Inflammatory macrophage treated with lipopolysaccharide for 1 hour (primary cell): ENCODE measurements at places on chromosomes 6 and 20.

- DNase-seq = peak; percentile 20
Measured at GRCh38 chr6:50815436-50816114, 3.1 kb upstream of the TFAP2B start.

GRCh38 chr6:7471171-7471570, 70.3 kb upstream of the DSP start:
- peak; percentile 52 for DNase-seq

GRCh38 chr20:3188823-3189413, 15.6 kb downstream of the DDRGK1 start:
- no peak for DNase-seq

DNA sequence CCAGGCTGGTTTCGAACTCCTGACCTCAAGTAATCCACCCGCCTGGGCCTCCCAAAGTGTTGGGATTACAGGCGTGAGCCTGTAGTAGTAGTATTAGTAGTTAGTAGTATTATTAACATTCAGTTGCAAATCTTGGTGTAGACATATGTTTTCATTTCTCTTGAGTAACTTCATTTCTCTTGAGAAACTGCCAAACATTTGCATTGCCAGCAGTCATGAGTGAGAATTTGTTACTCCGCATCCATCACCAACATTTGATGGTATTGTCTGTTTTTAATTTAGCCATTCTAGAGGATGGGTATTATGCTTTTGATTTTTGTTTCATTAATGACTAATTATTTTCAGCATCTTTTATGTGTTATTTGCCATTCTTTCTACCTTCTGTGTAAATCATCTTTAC, 1.5 kb upstream of the ERVFRD-1 start:
- no peak for DNase-seq

DNA sequence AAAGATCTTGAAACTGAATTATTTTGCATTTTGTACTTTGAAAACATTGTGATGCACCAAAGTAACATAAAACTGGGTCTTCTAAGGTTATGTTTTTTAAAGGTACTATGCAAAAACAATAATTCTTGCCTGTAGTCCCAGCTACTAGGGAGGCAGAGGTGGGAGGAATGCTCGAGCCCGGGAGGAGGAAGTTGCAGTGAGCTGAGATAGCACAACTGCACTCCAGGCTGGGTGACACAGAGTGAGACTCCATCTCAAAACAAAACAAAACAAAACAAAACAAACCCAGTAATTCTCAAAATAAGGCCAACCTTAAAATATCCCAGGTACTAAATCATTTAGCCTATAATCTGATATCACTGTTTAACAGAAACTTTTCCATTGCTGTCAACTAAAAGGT, 269.6 kb downstream of the KHDC1L start:
- DNase-seq = peak; percentile 14

GRCh38 chr6:39917329-39917728, 16.9 kb downstream of the MOCS1 start:
- DNase-seq = no peak

DNA sequence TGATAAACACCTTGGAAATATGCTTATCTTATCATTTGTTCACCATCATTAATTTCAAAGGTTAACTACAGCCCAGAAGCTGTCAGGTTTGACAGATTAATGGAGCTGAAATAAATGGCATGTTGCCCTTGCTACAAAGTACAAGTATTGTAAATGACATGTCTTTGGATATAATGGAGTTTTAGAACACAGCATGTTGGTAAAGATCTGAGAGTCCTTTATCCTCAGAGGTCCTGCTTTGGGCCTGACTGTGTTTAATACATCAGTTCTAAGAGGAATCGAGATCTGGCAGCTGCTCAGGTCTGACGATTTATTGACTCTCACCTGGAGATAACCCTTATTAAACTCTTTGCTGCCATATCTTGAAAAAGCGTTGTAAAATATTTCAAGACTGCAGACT, 222.7 kb upstream of the OPRM1 start:
- DNase-seq = no peak

DNA sequence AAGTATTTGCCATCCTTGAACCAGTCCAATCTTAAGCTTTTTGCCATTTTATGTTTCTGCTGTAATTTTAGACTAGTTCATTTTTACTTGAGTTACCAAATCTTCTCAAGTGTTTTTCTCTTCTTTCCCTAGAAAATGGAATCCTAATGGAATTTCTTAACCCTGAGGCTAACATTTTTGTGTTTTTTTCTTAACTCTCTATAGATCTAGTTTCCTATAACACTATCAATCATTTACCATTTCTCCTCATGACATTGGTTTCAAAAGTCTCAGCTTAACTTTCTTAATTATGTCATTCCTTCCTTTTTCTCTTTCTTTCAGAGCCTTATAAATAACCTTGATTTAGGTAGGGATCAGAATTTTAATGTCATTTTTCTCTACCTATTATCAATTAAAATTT, 54.8 kb downstream of the SENP6 start:
- no peak for DNase-seq

DNA sequence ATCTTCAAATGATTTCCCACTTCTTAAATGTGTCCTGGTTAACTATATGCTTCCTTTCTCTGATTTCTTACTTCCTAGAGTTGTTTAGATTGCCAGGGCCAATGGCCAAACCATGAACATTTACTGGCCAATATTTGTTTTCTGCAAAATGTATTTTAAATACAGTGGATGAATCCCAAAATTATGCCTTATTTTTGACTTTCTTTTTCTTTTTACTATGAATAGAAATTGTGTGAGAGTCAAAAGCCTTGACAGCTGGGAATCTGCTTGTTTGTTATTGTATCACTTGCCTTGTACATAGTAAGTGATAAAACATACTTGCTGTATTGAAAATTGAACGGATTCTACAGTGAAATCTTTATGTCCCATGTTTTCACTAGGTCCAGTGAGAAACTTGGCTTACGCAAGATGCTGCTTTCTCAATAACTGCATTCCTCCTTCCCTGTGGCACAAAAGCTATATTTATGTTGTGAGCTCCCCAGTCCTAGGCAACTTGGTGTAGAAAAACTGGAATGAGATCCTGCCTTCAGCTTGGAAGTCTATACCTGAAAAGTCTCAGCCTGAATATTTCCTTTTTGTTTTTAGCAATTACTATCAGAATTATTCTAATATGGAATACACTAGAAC, 295.2 kb downstream of the EPHA7 start:
- no peak for DNase-seq

GRCh38 chr20:10508060-10508459, 73.0 kb downstream of the SLX4IP start:
- DNase-seq = no peak

- no peak for DNase-seq
Measured at GRCh38 chr6:118544105-118544504, 4.0 kb upstream of the PLN start.

- DNase-seq = peak; percentile 24
Measured at GRCh38 chr6:27582928-27583725, 110.2 kb upstream of the ZNF184 start.

- peak; percentile 41 for DNase-seq
Measured at GRCh38 chr20:63955281-63955826, 862 bp downstream of the UCKL1 start.

DNA sequence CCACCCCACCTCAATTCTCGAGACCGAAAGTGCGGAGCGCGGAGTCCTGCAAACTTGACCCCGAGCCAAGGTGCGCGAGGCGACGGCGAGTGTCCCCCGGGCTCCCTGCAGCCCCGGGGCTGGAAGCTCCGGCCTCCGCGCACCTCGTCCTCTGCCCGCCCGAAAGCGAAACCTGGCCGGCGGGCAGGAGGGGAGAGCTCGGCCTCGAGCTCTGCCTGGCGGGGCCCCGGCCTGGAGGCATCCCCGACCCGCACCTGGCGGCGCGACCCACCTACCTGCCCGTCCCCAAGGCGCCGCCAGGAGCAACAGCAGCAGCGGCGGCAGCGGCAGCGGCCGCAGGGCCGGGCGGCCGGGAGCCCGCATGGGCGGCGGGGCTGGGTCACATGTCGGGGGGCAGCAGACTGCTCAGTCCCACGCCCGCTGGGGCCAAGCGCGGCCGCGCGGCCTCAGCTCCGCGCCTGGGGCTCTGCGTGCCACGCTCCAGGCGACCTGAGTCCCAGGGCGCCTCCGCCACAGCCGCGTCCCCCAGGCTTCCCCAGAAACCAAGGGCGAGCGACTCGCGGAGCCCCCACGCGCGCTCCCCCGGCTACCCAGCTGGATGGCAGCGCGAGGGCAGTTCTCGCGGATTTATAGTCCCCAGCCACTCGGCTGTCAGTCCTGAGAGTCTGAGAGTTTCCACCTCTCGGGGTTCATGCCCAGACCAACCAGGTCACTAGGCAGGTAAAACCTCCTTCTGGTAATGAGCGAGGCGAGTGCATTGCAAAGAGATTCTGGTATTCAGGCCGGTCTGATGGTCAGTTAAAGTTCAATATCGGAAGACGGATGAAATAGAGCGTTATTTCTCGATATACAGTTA, at the start of gene IL20RA:
Gene IL20RA (minus strand): TSS at position 600 of the 856 bp plus-strand sequence. CDS start 237 bp downstream, at position 363.
- DNase-seq = peak; percentile 4

GRCh38 chr20:45085289-45085688, 15.6 kb downstream of the KCNS1 start:
- DNase-seq = no peak

GRCh38 chr6:111971181-111971841, 82.6 kb upstream of the CCN6 start:
- DNase-seq = no peak
